ENCODE measurements at places on chromosomes 7 and 10.

- DNase-seq, result no peak
These were observed 41.9 kb downstream of the AGK start for GRCh38 chr7:141593134-141593533.

DNA sequence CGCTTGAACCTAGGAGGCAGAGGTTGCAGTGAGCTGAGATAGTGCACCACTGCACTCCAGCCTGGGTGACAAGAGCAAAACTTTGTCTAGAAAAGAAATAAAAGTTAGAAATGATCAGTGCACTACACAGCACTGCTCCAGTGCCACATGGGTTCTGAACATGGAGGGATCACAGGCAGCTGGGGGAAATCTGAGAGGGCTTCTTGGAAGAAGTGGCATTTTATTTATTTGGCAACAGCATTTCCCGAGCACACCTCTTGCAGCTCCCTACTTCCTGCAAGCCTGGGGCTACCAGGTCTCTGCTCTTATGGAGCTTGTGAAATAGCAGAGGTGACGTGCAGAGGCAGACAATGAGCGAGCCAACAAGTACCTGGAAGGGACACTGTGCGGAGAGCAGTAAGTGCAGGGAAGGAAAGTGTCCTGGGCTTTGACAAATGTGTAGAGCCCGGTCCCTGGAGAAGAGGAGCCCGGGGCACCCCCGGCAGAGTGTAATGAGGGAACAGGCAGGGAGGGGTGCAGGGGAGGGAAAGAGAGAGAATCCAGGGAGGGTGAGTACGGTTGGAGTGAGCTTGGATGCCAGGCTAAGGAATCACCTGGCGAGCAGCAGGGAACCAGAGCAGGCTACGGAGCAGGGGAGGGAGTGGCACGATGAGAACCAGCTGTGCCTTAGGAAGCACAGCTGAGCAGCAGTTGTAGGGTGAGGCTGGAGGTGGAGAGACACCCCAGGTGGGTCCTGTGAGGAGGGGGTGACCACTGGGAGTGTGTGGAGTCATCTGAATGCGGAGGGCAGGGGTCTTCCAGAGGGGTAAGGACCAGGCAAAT, 104.6 kb upstream of the CTBP2 start:
- no peak for DNase-seq

DNA sequence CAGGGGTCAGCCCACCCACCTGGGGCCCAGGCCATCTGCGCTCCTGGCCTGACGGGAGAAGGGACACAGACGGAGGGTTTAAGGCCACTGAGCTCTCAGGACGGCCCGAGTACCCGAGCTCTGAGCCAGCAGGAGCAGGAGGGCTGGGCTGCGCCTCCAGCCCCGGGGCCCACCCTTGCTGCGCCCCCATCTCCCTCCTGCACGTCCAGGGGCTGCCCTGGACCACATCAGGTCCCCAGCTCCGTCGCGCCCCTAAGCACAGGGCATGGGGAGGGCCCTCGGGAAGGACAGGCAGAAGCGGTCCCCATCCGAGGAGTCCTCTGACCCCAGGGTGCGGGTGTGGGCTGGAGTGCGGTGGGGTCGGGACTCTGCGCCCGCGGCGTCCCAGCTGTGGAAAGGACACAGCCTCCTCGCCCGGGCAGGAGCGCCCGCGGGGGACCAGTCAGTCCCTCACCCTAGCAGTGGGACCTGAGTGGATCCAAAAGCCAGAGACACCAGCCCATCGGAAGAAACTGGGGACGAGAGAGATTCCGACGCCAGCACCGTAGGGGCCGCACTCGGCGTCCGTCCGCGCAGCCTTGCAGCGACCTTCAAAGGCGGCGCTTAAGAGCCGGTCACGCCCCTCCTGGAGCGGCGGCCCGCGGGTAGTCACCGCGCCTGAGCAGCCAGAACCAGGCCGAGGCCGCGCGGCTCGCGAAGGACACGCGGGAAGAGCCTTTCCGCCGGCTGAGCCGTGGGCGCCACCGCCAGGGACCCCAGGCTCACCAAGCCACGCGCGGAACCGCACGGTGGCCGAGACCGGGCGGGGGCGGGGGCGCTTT, 15.9 kb downstream of the CAMK2B start:
- no peak for DNase-seq

GRCh38 chr7:20783700-20784387, 2.8 kb downstream of the SP8 start:
- no peak for DNase-seq

DNA sequence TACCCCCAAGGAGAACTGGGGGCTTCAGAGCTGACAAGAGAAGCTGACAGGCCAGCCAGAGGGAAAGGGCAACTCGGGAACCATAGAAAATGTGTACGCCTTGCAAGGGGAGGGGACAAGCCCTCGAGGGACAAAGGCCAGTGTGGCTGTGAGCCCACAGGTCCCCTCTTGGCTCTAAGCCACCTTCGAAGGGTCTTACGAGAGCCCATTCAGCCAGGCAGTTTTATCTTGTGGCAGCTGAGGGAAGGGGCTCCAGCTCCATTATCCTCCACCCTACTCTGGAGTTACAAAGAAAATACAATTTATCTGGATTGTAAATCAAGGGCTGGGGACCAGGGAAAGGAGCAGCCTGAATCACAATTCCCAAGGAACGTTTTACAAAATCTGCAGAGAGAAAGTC, 159.5 kb upstream of the ZMIZ1 start:
- DNase-seq, result no peak

- DNase-seq, result no peak
These were observed 1.0 kb downstream of the SRGN start for GRCh38 chr10:69088801-69089501.

- DNase-seq, result no peak
These were observed 118.0 kb upstream of the PFKP start for GRCh38 chr10:2949221-2949947.

DNA sequence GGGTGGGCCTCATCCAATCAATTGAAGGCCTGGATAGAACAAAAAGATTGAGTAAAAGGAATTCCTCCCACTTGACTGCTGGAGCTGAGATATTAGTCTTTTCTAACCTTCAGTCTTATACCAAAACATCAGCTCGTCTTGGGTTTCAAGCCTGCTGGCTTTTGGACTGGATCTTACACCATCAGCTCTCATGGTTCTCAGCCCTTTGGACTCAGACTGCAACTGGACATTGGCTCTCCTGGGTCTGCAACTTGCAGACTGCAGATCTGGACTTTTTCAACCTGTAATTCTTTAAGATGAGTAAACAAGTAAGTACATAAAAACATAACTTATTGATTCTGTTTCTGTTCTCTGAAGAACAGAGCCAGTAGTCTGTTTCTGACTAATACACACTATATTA, 73.7 kb downstream of the PPP1R3C start:
- DNase-seq, result no peak

- no peak for DNase-seq
These were observed 6.3 kb downstream of the FAS start for GRCh38 chr10:88996927-88997326.

DNA sequence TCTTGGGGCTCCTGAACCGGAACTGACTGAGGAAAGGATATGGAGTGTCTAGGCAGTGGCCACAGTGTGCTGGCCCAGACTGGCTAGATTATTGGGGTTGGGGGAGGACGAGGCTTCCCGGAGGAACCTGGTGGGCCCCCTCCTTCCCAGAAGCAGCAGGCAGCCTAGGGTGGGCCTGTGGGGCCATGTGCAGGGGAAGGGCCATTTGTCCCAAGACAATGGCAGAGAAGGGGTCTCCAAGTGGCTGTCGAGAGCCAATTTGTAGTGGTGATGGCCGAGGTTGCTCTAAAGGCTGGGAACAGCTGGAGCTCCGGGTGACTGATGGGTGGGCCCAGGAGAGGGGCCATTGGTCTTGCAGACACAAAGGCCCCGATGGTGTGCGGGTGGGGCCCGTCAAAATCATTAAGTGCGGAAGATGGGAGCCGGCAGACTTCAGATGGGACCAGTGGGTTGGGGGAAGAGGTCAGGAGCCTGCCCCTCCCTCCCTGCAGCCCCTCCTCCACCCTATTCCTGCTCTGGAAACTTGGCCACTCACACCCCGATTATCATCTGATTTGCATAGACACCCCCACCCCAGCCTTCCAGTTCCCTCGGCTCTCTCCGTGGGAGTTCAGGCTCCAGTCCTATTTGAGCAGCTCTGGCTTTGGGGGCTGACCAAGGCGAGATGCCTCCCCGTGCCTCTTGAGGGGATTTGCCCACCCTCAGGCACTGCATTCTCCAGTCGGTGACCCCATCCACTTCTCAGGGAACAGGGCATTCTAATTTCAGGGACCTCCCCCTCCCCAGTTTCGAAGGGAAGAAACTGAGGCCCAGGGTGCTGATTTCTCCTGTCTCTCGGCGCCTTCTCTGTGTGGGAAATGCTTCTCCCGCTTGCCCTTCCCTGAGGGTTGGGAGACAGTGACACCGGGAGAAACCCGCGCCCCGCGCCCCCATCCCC, 36.0 kb upstream of the PAX2 start:
- no peak for DNase-seq

- no peak for DNase-seq
These were observed 53.9 kb upstream of the SH2B2 start for GRCh38 chr7:102232611-102233286.

GRCh38 chr10:60487543-60487942, 97.9 kb upstream of the ANK3 start:
- DNase-seq, result no peak

DNA sequence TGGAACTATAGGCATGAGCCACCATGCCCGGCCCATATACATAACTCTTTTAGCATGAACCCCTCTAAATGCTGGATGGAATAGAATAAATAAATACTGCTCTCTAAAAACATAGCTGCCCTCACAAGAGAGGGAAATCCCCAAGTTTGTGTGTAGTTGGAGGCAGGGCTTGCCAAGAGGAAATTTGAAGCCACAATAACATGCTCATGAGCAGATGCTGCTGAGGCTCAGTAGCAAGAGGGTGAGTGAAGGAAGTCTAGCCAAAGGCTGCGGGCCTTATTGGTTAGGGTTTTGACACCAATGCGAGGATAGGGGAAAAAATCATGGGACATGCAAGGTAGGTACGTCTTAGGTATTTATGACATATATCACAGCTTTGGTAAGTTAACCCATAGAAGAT, 17.3 kb downstream of the TPK1 start:
- no peak for DNase-seq

GRCh38 chr10:114335614-114336013, 68.7 kb downstream of the AFAP1L2 start:
- no peak for DNase-seq

DNA sequence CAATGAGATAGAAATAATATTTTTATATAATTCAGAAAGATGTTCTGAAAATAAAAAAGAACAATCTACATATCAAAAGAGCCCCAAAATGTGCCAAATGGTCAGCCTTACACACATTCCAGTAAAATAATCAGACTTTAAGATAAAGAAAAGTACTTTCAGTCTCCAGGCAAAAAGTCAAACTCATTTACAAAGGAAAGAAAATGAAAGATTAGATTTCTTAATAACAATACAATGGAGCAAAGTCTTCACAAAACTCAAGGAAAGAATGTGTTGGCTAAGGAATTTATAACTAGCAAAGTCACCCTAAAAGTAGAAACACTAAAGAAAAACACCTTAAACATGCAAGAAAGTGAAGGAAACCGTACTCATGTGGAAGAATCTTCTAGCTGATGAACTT, 16.6 kb downstream of the RTKN2 start:
- DNase-seq, result no peak

- DNase-seq, result no peak
These were observed 117.6 kb downstream of the TNS3 start for GRCh38 chr7:47464266-47464665.

DNA sequence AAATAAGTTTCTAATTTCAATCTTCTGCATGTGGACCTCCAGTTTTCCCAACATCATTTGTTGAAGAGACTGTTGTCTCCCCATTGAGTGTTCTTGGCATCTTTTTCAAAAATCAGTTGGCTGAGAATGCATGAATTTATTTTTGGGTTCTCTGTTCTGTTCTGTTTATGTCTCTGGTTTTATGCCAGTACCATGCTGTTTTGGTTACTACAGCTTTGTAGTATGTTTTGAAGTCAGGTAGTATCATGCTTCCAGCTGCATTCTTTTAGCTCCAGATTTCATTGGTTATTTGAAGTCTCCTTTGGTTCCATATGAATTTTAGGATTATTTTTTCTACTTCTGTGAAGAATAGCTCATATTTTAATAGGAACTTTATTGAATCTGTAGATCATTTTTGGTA, 21.2 kb upstream of the SFTPD start:
- no peak for DNase-seq

DNA sequence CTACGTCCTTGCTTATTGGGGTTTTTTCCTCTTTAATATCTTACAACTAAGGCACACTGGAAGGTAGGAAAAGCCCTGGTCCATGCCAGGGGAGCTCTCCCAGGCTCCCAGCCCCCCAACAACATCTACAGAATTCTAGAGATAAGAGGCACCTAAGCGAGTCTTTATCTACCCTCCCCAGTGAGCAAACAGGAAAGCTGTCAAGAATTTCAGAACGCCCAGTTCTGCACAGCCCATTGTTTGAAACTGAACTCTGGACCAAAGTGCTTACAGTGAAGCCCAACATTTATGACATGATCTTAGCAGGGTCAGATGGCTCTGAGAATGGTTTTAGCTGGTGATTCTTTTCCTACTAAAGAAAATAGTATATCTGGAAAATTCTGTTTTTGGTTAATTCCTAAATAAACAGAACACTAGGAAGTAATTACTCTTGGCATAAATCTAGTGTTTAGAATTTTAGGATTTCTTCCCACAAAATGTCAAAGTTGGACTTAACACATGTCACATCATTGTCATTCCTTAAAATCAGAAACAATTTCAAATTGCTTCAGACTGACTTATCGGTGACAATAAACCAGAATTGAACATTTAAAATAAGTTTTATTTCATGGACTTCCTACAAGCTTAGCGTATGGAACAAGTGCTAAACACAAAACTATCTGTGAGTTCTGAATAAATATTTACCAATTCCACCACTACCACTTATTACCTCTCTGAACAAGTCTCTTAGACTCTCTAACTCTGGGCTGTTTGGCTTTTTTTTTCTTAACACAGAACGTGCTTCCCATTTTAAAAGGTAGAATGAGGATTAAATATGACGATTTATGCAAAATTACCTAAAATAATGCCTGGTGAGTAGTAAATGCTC, 31.3 kb upstream of the RNF32 start:
- DNase-seq, result no peak

GRCh38 chr10:121559326-121560026, 38.8 kb downstream of the FGFR2 start:
- no peak for DNase-seq

GRCh38 chr10:78578929-78579328, 489.8 kb upstream of the ZMIZ1 start:
- DNase-seq, result peak; percentile 2

DNA sequence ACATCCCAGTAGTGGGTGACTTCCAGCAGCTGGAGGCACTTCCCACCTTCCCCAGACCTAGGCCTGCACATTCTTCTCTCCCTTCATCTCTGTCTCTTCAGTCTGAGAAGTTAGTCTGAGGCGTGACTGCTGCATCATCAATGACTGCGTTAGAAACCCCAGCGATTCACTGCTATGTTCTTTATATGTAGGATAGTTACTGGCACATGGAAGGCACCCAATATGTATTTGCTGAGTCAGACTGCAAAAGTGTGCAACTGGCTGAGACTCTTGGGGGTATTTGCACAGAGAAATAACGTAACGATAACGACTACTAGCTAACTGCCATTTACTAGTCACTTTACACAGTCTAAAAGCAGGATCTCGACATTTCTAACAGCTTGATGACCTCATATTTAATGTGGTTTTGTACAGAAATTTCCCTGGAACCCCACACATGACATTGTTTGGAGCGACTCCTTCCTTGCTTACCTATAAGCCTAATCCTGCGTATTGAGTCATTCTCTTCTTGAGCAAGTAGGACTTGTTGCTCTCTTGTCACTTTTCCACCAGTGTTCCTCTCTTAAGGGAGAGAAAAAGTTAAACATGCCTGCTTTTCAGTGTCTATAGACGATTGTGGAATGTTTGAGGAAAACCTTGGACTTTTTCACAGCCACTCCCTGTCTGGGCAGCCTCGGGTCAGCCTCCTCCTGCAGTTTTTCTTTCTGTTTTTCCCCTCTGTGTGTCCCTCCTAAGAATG, 45.5 kb downstream of the THNSL1 start:
- DNase-seq, result no peak

Data from activated CD4-positive, CD25-positive, alpha-beta regulatory T cell (primary cell).